ENCODE measurements at places on chromosomes 5 and 9.

- DNase-seq, result no peak
Observed at GRCh38 chr9:83197591-83197990, 134.6 kb upstream of the RASEF start.

DNA sequence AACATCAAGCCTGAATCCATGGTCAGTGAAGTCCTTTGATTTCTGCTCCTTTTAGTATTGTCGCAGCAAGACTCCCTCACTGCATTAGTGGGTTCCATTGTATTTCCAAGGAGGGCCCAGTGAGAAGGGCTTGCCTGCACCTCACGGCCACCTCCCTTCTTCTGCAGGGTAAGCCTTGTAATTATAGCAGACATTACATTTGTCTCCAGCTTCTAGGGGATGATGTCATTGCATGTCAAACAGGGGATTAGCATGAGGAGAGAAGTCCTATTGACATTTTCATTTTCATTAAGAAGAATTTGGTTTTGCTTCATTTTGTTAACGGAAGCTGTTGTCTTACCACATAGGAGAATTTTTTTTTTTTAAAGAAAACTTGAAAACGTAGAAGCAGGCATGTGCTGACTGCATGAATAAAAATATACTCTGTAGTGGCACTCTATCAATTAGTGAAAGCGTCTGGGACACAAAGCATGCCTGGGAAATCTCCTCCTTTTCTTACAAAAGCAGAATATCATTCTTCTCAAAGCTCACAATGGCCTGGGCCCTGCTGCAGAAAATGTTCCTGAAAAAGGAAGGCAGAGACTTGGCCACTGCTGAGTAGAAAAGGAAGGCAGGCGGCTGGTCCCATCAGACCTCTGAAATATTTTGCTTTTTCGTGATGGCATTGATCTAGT is 27.1 kb downstream of the MAP1B start:
- no peak for DNase-seq

GRCh38 chr5:119966028-119966427 is 336.7 kb downstream of the FAM170A start:
- no peak for DNase-seq

DNA sequence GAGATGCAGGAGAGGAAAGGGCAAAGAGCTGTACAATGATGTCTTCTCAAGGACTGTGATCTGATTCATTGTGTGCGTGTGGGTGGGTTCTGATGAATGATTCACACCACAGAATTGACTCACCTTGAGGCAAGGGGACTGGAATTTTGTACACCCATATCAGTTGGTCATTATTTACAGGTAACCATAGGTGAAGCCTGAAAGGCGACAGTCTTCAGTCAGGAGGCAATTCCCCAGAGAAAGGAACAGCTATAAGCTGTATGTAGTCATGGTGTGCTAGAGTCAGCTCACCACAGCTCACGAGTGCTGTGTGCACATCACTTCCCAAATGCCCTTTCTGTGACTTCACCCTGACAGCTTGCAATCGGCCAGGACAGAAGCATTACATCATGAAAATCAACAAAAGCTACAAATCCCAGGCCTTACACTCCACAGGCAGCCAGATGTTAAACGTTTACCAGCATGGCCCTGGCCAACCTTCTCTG is 87.6 kb upstream of the RPS23 start:
- DNase-seq, result no peak

DNA sequence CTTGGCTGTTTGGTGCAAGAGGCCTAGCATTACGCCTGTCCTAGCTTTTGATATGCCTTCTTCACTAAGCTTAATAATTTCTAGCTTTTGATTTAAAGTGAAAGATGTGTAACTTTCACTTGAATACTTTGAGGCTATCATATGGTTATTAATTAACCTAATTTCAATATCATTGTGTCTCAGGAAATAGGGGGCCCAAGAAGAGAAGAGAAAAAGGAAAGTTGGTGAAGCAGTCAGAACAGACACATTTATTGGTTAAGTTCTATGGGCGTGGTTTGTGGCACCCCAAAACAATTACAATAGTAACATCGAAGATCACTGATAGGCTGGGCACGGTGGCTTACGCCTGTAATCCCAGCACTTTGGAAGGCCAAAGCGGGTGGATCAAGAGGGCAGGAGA is 40.9 kb upstream of the F2RL2 start:
- no peak for DNase-seq

DNA sequence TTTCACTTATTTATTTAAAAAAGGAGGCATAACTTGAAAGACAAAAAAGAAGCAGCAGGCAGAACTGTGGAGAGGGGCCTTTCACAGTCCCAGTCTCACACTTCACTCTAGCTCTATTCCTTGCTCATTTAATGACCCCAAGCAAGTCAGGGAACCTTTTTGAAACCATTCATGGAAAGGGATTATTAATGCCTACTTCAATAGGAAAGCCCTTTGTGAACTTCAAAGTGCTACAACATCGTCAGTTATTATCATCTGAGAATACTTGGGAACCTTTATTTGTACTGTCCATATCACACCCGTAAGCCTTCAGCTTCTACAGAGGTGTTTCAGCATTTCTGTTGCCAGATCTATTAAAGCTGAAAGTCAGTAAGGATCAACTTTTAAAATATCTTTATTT is 320.2 kb downstream of the TMEM161B start:
- DNase-seq, result no peak

DNA sequence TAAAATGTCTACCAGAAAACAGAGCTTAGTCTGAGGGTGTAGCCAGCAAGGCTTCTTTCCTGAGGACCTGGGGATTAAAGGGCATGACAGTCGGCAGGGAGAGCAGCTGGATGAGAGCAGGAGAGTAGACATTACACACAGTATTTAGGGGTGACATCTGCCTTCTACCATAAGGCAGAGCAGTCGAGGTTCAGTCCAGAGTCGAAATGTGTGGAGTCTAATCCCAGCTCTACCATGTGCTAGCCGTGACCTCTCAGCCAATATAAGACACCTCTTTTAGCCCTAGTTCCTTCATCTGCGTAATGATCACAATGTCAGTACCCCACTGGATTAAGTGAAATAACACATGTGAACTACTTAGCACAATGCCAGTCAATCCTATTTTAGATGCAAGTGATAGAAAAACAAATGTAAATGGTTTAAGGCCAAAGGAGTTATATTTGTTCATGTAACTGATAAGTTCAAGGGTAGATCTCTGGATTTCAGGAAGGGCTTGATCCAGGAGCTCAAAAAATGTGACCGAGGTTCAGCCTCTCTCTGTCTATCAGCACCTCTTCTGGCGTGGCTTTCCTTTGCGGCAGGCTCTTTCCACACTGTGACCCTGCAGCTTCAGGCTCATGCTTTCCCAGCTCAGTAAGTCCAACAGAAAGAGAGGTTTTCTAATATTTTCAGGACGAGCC is 16.2 kb upstream of the CPLX2 start:
- DNase-seq, result no peak

- DNase-seq, result no peak
Observed at GRCh38 chr9:126925876-126926275, 11.3 kb downstream of the RALGPS1 start.

- DNase-seq, result no peak
Observed at GRCh38 chr9:2758898-2759510, 41.7 kb downstream of the KCNV2 start.

GRCh38 chr5:25285136-25285535 is 640.4 kb upstream of the CDH10 start:
- DNase-seq, result no peak

GRCh38 chr5:88674356-88675167 is 208.4 kb downstream of the MEF2C start:
- no peak for DNase-seq

DNA sequence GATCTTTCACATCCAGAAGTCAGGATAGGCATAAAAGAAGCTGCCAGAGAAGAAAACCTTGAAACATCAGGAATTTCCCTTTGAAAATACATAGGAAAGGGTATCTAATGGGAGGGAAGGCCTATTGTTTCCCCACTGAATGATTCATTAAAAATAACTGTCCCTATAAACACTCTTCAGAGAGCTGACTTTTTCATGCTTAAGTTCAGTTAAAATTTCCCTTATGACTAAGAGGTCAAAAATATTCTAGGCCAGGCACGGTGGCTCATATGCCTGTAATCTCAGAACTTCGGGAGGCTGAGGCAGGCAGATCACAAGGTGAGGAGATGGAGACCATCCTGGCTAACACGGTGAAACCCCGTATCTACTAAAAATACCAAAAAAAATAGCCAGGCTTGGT is 499.5 kb downstream of the ENC1 start:
- no peak for DNase-seq
